Esophagus squamous epithelium (tissue), 5 donors: ENCODE measurements at places on chromosomes 11 and 22.

GRCh38 chr11:73178681-73179080, 36.6 kb upstream of the FCHSD2 start:
- H3K4me1 ChIP-seq = peaks cover 35% of the 10 kb centered on the region
- no peaks in the 10 kb centered on the region for H3K27me3 ChIP-seq
- DNase-seq = no peak
- H3K4me3 ChIP-seq = no peak overlapping the region

- peak overlapping the region; percentile 26 for H3K27ac ChIP-seq
- no peaks in the 10 kb centered on the region for H3K36me3 ChIP-seq
- no peaks in the 10 kb centered on the region for H3K27me3 ChIP-seq
- H3K4me1 ChIP-seq = no peaks in the 10 kb centered on the region
- DNase-seq = no peak
These were observed 60.2 kb downstream of the EHF start for GRCh38 chr11:34680918-34681586.

GRCh38 chr11:57181678-57182305, at the start of gene LRRC55:
Gene LRRC55, plus strand, starts transcription at chr11:57181953. Its CDS starts 70 bp downstream, at chr11:57182023.
- DNase-seq = no peak
- no peaks in the 10 kb centered on the region for H3K27me3 ChIP-seq
- H3K36me3 ChIP-seq = no peaks in the 10 kb centered on the region
- peaks cover 7% of the 10 kb centered on the region for H3K4me1 ChIP-seq
- H3K4me3 ChIP-seq = no peak within 1 kb of the TSS

DNA sequence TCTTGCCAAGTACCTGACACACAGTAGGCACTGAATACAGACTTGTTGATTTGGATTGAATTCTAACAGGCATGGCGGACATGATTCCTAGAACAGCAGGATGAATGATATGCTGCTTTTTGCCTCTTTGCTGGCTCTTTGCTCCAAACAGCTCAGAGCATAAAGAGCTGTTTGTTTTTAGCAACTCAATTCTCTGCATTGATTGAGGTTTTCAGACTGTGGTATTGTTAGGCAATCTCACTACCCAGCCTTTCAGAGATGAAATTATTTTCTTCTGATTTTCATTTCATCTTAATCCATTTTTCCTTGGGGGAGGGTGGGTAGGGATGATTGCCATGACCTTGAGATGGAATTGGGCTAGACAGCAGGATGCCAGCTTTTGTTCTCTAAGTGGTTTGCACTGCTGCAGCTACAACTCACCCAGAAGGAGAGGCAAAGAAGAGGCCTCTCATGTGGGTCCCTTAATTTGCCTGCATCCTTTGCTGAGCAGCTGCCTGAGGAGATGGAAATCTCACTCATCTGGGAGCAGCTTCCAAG, 20.5 kb downstream of the COA4 start:
- peaks cover 39% of the 10 kb centered on the region for H3K36me3 ChIP-seq
- DNase-seq = no peak
- H3K27me3 ChIP-seq = no peaks in the 10 kb centered on the region
- no peaks in the 10 kb centered on the region for H3K4me1 ChIP-seq

GRCh38 chr11:75763846-75764245, 4.7 kb upstream of the DGAT2 start:
- no peak overlapping the region for H3K4me3 ChIP-seq
- H3K27ac ChIP-seq = no peak overlapping the region
- no peak for DNase-seq
- H3K27me3 ChIP-seq = peaks cover 25% of the 10 kb centered on the region
- no peaks in the 10 kb centered on the region for H3K36me3 ChIP-seq
